ENCODE measurements at places on chromosomes 1 and 21.
A peak's percentile ranks its signal among the peaks of the same experiment; 100 is the strongest.

DNA sequence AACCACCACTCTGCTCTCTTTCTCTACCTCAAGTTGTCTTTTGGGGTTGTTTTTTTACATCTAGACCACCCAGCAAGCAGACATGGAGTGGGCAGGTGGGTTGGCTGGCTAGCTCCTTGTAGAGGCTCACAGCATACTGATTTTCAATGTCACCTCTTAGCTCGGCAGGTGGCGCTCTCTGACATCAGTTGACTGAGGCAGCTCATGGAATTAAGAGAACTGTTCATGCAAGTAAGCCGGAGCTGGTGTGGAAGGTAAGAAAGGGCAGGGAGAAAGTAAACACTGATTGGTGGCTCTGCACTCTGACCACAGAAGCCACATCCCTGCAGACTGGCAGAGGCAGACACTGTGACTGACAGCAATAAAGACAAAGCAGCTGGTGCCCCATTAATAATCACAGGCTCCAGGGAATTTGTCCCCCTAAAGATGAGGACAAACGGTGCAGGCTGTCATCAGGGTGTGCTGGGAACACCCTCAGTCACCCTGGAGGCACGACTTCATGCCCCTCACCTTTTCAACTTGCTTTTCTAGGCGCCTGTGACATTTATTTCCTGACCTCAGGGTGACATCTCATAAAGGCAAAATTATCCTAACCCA is 226.8 kb downstream of the LMX1A start:
- peak; percentile 3 for DNase-seq

DNA sequence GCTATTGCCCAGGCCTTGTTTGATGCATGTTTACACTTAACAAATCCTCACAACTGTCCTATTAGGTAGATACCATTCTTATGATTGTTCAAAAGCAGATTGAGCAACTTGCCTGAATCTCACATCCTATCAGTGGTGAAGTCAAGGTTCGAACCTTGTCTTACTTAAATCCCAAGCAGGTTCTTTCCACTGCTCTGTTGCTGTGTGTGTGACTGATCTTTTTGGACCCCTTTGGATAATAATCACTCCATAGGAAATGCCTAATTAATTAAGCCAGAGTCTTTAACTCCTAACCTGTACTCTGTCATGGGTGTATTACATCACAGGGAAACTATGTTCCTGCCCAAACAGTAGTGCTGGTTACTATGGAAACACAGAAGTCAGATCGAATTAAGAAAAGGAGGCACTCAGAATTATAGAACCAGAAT is 84.2 kb downstream of the SPATA46 start:
- no peak for DNase-seq

DNA sequence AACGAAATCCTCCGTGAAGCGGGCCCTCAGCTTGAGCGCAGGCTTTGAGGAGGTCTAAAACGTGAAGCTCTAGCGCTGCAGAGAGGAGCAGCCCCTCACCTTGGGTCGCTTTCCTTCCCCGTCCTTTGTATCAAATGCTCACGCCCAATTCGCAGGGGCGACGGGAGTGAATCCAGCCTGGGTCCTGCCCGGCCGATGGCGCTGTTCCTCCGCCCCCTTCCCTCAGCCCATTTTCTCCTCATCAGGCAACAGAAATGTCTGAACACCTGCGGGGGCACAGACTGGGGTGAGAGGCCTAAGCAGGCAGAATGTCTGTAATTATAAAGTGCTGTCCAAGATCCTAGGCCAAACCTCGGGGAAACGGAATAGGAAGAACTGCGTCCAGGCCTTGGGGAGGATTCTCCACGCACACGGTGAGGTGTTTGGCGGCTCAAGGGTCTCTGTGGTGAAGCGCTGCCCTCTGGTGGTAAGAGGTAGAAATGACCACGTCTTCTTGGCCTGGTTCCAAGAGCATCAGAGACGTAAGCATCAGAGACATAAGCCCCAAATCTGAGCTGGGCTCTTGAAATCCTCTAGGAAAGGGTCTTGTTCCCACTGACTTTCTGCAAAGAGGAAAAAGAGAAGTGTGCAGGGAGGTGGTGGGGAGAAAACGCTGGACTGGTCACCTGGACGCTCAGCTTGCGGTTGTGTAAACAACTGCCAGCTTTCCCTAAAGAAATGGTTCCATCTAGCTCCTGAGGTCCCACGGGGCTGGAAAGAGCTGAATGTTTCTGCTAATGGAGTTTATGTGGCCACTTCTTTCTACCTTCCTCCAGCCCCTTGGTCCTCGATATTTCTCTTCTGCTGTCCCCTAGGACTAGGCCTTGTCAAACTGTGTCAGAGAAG is 92.1 kb upstream of the CD53 start:
- DNase-seq, result peak; percentile 59

DNA sequence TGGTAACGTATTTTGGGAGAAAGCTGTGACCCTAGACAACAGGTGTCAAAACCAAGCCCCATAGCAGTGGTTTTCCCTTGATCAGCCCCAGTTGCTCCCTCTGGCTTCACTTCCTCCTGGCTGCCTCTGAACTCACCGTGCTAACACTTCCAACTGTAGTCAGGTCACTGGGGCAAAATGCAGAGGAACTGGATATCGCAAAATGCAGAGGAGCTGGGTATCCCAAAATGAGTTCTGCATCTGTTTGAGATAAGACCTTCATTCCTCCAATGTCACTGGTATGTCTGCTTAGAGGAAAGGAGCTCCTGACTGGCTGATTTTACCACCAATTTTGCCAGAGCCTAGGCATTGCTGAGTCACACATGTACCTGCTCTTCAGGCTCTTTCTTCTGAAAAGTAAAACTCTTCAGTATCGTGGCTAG is 19.6 kb upstream of the TACSTD2 start:
- DNase-seq, result no peak

- DNase-seq, result no peak
Observed at GRCh38 chr1:3120140-3120539, 51.1 kb downstream of the PRDM16 start.

DNA sequence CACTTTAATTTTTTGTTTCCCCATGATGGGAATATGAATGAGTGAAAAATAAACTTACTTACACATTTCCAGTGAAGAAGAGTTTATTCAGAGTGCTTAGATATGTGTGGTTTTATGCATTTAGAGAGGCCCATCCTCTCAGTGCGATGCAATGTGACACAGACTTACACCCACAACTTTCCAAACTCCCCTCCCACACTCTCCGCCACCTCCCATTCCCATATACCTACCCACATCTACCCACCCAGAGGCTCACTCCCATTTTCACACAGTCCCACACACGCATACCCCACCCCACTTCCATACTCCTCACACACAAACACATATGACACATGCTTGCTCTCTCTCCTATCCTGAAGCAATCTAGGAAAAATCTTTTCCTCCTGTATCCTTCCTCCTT is 21.9 kb upstream of the KANK4 start:
- DNase-seq, result no peak

DNA sequence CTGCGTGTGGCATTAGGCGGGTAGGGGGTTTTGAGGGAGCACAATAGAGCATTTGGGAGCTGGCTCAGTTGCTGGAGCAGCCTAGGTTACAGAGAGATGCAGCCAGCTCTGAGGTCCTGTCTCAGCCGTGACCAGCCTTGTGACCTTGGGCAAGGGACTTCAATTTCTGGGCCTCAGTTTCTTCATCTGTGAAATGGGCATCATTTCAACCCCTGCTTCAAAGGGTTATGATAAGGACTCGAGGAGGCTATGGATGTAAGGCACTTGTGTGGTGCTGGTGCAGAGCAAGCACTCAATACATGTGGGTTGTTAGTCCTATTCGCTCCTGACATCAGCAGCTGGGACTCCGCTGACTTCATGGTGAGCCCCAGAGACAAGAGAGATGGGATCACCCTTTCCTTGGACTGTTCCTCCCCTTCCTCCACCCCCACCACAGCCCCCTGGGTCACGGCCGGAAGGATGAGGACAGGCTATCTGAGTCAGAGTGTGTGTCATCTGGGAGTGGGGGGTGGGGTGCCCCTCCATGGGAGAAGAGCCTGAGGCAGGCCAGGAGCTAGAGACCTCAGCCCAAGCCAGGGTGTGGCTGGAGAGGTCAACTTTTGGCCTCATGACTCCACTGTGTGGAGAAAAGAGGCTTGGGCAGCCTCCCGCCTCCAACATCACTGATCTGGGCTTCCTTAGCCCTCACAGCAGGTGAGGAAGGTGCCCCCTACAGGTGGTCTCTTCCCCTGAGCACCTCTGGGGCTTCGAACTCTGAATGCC is 71.4 kb upstream of the ZBTB40 start:
- no peak for DNase-seq

DNA sequence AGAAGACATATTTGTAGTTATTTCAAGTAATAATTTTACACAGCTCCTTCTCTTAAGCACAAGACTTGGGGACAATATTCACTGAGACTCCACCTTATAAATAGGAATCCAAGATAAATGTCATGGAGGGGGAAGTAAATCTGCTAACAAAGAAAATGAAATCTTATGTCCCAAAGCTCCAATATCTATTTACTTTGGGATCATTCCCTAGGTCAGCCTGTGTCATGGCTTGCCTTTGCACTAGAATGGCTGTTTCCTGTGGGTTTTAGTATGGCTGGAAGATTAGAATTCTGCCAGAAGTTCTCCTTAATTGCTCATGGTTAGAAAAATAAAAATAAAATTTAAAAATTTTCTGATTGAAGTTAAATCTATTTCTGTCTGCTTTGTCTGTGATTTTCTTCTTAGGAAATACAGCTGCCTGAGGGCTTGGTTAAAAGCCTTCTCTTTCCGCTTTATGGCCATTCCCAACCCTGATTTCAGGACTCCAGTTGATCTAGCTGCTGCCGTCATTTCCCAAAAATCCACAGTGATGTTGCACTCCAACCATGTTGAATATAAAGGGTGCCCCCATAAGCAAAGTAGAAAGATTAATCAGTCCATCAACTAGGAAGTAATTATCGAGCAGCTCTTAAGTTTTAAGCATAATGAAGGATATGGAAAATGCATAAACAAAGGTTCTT is 326.4 kb upstream of the LYPLAL1 start:
- no peak for DNase-seq

DNA sequence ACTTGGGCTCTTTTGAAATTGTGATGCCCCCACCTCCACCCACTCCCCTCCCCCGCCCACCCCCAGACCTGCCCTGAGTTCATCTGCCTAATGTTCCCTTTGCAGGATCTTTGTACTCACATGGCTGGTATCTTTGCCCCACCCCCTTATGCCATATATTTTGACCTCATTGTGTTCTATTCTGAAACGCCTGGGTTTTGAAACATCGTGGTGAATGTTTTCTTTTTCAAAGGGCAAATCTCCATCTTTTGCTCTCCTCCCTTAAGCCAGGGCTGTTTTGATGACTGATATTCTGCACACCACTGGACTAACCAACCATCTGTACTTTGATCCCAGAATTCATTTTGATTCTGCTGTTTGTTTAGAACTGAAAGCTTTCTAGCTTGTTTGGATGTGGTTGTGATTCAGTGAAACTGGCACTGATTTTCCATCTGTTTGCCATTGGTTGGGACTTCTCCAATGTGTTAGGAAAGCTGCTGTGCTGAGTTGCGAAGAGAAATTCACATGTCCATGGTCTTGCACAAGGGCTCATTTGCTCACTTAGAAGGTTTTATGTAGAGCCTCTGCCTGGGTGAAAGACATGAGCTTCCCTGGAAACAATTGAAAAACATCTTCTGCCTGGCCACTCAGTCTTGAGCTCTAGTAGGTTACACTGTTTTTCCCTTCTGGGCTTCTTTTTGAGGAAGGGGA is 16.5 kb downstream of the SMAP2 start:
- no peak for DNase-seq

- DNase-seq, result no peak
Observed at GRCh38 chr1:86154571-86155050, 2.0 kb downstream of the COL24A1 start.

DNA sequence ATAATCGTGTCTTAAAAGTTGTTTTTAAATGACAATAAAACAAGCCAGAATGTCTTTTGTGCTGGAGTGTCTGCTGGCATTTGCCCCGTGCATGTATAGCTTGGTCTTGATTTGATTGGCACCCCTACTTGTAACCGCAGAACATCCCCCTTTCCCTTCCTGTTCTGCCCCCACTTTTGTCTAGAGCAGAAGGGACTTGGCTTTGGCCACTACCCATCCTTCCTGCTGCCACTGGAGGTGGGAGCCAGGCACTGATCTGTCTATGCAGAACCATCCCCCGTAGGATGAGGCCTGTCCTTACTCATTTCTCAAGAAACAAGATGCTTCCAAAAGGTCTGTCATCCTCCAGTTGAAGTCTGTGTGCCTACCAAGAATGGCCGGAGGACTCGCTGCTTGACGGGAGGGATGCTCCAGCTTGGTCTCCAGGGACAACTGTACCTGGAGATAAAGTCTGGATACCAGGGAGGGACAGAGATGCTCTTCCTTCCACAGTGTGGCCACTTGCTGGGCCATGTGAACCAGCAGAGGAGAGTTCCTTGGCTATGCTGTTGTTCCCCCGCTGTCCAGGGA is 1.1 kb upstream of the SLC27A3 start:
- no peak for DNase-seq

DNA sequence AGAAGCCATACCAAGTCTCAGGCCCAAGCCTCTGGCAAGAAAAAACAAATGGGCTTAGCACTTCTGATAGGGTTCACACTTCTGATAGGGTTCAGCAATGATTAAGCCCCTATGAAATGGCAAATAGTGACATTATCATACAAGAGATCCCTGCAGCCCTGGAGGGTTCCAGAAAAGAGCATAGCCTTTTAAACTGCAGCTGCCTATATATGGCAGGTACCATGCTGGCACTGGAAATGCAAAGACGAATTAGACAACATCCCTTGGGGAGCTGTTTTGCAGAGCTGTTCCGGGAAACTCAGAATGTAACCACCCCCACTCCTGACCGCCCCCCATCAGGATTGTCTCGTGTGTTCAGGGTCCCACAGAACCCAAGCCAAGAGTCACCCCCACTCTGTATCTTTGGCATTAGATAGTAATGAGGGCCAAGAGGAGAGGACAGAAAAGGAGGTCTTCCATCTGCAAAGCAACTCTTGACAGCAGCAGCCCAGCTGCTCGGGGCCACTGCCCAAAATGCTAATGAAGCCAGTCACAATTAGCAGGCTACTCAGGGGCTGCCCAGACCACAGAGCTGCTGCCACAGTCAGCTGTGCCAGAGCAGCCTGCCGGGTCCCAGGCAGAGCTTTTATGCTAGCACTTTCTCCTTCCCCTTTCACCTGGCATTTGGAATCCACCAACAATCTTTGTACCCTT is 50.9 kb downstream of the ITPKB start:
- DNase-seq, result no peak

- DNase-seq, result no peak
Observed at GRCh38 chr1:162944974-162945674, 84.1 kb upstream of the CCDC190 start.

- DNase-seq, result no peak
Observed at GRCh38 chr1:86101616-86102015, 55.0 kb downstream of the COL24A1 start.

- DNase-seq, result no peak
Observed at GRCh38 chr1:53348486-53349368, 20.9 kb upstream of the LRP8 start.

DNA sequence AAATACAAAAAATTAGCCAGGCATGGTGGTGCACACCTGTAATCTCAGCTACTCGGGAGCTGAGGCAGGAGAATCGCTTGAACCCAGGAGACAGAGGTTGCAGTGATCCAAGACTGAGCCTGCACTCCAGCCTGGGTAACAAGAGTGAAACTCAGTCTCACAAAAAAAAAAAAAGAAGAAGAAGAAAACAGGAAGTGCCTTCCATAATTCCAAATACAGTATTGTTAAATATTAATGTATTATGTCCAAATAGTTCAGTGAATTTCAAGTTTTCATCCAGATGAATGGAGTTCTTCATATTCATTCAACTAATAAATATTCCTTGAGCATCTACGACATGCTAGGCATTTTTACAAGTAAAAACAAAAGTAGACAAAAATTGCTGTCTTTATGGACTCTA is 33.3 kb downstream of the PLEKHO1 start:
- DNase-seq, result no peak

Data from stimulated activated CD4-positive, alpha-beta T cell treated with anti-CD3 and anti-CD28 coated beads, Interleukin-4, amount 100 ng/mL, for 1 hour (primary cell).